Natural killer cell (primary cell): ENCODE measurements at places on chromosomes 7 and 10. TPM values are rescaled to one million over a fixed set of nuclear protein-coding genes. Genes with fewer than 3 reads are reported as not detected.

HMX2 gene
- total RNA-seq: not detected

PLAU gene
- 0.32 TPM for total RNA-seq

ING3 gene
- 50.1 TPM for total RNA-seq

CLRN3 gene
- total RNA-seq: not detected

CCDC126 gene
- total RNA-seq: 16.9 TPM

NRP1 gene
- total RNA-seq: 1.5 TPM

JMJD1C gene
- total RNA-seq: 208 TPM

CALD1 gene
- 1.0 TPM for total RNA-seq

GRK5 gene
- total RNA-seq: 37.6 TPM

ABCA13 gene
- not detected for total RNA-seq

HABP2 gene
- not detected for total RNA-seq

MEST gene
- 0.70 TPM for total RNA-seq

TRPV5 gene
- not detected for total RNA-seq

ITIH5 gene
- total RNA-seq: not detected

SH2B2 gene
- 2.9 TPM for total RNA-seq

SPDYE11 gene
- not detected for total RNA-seq

ZNF398 gene
- total RNA-seq: 18.5 TPM

C7orf25 gene
- 3.9 TPM for total RNA-seq

AGR2 gene
- total RNA-seq: not detected

TMEM273 gene
- total RNA-seq: 29.4 TPM

CEP41 gene
- 14.2 TPM for total RNA-seq

TRDMT1 gene
- 11.0 TPM for total RNA-seq

DDX50 gene
- 31.9 TPM for total RNA-seq

SEMA3C gene
- total RNA-seq: 12.2 TPM

FAM25A gene
- total RNA-seq: not detected

ZNF853 gene
- 6.5 TPM for total RNA-seq

SLC39A12 gene
- not detected for total RNA-seq

CALML3 gene
- total RNA-seq: not detected

CAV1 gene
- not detected for total RNA-seq

AKR1C2 gene
- total RNA-seq: not detected

FAS gene
- total RNA-seq: 17.3 TPM

SPDYE5 gene
- total RNA-seq: 0.09 TPM

EPDR1 gene
- total RNA-seq: 2.1 TPM

ACTR3C gene
- 5.1 TPM for total RNA-seq

INHBA gene
- not detected for total RNA-seq

SLC26A5 gene
- total RNA-seq: 0.30 TPM

PVRIG gene
- 45.6 TPM for total RNA-seq

TAS2R4 gene
- 0.16 TPM for total RNA-seq

GPR26 gene
- total RNA-seq: not detected
